HEK293T (cell line): ENCODE measurements at places on chromosomes 7 and 10.
A peak's percentile ranks its signal among the peaks of the same experiment; 100 is the strongest.

- DNase-seq, result peak; percentile 30
Measured at GRCh38 chr7:88401009-88401623, 94.4 kb upstream of the STEAP4 start.

DNA sequence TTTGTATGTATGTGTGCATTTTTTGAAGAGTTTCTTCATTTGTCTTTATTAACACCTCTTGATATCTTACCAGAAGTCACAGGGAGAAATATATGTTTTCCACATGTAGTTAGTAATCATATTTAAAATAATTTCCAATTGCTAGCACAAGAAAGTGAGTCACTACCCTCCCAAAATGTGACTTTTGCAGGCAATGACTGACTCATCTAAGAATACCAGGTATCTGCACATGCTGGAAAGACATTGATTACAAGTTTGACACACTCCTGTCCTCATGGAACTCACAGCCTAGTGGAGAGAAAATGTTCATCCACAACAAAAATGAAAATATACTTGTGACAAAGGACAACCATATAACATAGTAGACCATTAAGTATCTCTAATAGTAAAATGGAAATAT is 82.9 kb downstream of the SEMA3D start:
- no peak for DNase-seq

DNA sequence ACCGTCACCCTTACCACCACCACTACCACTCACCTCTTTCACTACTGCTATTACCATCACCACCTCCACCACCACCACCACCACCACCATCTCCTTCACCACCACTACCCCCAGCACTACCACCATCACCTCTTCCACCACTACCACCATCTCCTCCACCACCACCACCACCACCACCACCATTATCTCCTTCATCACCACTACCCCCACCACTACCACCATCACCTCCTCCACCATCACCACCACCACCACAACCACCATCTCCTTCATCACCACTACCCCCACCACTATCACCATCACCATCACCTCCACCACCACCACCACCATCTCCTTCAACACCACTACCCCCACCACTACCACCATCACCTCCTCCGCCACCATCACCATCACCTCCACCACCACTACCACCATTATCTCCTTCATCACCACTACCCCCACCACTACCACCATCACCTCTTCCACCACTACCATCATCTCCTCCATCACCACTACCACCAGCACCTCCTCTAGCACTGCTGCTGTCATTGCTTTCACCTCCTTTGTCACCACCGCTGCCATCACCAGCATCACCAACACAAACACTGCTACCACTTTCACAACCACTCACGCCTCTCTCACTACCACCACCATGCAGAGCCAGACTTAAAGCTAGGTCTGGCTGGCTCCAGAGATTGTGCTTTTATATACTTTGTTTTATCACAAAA is 109.3 kb downstream of the ICA1 start:
- no peak for DNase-seq

- no peak for DNase-seq
Measured at GRCh38 chr7:11584406-11585031, 247.5 kb downstream of the THSD7A start.
